ENCODE measurements at places on chromosomes 4 and X.

- DNase-seq: no peak
Measured at GRCh38 chr4:127049526-127049925, 583.2 kb upstream of the INTU start.

DNA sequence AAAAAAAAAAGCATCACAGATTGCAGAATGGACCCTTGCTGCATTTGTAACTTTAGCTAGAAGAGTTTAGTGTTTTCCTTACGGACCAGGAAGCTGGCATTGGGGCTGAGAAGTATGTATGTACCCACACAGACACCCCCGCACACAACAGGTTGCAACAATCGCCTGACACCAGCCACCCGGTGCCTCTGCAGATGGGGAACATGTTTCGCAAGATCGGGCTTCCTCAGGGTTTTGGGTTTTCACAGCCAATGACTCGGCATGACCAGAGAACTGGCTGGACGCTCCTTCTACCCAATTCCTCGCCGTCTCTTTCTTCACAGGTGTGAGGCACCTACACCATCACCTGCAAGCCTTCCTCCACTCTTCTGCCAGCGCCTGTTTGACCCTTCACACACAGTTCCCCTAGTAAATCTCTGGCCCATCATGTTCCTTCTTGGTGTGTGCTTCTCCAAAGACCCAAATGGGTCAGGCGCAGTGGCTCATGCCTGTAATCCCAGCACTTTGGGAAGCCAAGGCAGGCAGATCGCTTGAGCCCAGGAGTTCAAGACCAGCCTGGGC is 70.4 kb downstream of the DHRSX start:
- no peak for DNase-seq

DNA sequence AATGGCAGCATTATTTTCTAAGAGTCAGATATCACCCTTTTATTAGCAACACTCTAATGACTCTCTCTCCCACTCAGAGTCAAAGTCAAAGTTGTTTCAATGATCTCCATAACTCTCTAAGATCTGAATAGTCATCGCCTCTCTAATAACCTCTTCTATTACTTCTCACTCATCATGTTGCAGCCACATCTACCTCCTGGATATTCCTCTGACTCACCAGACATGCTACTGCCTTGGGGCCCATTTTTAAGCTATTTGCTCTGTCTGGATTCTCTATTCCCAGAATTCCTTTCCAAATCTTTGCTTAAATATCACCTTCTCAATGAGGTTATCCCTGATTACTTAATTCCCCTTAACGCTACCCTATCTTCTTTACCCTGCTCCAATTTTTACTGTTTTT is 391.8 kb upstream of the MAGEB16 start:
- no peak for DNase-seq

DNA sequence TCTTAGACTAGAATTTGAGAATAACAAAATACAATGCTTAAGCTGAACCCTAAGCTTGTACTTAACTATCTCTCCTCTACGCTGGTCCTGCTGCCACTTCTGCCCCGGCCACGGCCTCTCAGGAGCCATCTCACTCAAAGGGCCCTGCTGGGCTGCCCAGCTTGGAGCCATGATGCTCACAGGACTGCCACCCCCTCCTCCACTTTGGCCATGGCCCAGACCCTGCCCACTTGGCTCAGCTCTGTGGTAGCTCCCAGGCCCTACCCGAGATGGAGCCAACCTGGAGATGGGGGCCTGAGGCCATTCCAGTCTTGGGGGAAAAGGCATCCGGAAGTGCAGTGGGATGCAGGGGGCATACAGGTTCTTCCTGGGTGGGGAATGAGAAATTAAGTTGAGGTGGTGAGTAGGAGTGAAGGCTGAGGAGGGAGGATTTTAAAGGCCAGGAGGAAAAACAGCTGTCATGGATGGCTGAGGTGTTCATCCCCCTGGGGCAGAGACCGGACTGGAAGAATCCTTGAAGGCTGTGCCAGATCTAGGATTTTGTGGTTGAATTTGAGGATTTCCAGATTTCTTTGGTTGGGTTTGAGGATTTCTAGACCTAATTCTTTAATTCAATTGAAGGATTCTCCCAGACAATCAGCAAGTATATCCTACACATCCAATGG is 824 bp downstream of the SASH3 start:
- DNase-seq: no peak
